Fibroblast of villous mesenchyme (primary cell): ENCODE measurements at places on chromosomes 6 and 20.

DNA sequence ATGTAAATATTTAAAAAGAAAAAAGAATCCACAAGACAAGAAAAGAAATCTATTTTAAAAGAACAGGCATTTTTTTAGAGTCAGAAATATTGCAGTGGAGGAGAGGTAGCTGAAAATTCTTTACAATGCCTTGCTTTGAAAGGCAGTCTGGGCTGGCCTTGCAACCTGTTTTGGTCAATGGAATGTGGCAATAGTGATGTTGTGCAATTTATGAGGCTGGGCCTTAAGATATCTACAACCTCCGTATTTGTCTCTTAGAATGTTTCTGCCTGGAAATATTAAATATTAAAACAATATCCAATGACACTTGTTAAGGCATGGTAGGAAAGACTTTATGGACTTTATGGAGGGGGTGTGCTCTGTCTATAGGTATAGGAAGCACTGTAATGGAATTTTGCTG lies 14.8 kb upstream of the SCGN start:
- DNase-seq = no peak

- no peak for DNase-seq
Observed at GRCh38 chr20:24450624-24451376, 18.6 kb upstream of the SYNDIG1 start.

DNA sequence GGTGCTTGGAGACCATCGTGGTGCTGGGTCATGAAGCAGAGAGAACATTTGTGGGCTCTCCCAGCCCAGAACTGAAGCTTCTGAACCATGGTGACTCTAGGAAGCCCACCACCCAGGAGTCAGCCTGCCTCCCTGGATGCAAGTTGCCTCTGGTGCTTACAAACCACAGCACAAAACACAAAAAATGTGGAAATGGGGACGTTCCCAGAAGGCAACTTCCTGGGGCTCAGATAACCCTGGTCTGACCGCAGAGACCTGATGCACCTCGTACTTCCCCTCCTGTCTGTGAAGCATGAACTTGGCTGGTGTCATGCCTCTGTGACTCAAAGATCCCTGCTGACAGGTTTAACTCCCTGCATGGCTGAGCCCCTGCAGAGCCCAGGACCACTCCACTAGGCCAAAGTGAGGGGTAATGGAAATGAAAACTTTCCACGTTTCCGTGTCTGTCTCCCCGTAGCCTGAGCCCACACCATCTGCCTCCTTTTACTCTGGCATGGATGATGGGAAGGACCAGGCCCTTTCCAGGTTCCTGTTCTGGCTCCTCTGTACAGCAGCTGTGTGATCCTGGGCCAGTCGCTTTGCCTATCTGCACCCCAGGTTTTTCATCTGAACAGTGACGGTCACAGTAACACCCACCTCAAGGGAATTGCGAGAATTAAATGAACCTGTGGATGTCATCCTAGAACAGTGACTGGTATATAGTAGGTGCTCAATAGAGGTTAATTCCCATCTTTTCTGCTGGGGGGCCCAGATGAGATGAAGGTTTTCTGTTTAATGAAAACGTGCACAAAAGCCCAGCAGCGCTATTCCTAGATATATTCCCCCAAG lies 57.7 kb downstream of the PPP1R16B start:
- DNase-seq = no peak

DNA sequence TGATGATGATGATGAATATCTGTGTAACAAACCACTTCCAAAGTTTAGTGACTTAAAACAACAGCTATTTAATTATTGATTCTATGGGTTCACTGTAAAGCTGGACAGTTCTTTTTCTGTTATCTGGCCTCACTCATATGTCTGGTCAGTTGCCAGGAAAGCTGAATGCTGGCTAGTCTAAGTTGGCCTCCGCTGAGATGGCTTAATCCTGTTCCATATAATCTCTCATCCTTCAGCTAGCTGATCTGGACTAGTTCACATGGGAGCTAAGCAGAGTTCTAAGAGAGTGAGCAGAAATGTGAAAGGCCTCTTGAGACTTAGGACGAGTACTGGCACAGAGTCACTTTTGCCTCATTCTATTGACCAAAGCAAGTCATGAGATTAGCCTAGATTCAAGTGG lies 334.7 kb upstream of the FLRT3 start:
- peak; percentile 8 for DNase-seq

DNA sequence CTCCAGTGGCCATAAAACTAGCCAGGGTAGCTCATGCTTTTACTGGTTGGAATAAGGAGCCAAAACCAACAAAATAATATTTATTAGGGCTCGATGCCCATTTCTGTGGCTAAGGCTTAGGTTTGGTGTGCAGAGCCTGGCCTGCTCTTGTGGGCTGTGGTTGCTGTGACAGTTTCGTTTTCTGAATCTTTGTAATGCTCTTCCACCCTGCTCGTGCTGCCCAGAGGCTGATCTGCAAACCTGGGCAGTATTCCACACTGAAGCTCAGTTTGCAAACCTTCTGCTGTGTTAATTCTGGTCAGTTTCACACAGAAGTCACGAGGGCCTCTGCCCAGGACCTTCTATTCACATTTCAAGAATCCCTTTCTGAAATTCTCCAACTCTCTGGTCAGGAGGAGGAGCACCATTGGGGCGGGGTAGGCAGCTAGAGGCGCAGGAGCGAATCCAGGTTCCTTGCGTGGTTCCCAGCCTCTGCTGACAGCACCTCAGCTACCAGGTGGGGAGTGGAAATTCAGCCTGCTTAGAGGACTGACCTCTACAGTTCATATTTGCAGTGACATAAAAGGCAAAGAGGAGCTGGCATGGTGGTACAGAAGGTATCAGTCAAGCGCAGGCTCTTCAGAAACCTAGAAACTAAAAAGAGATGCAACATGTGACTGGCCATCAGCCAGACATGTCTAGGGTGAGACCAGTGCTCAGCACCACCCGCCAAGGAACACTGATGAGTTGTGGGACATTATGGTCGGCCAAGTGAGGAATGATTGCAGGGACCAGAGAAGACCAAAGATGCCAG lies 14.3 kb upstream of the C20orf144 start:
- no peak for DNase-seq

DNA sequence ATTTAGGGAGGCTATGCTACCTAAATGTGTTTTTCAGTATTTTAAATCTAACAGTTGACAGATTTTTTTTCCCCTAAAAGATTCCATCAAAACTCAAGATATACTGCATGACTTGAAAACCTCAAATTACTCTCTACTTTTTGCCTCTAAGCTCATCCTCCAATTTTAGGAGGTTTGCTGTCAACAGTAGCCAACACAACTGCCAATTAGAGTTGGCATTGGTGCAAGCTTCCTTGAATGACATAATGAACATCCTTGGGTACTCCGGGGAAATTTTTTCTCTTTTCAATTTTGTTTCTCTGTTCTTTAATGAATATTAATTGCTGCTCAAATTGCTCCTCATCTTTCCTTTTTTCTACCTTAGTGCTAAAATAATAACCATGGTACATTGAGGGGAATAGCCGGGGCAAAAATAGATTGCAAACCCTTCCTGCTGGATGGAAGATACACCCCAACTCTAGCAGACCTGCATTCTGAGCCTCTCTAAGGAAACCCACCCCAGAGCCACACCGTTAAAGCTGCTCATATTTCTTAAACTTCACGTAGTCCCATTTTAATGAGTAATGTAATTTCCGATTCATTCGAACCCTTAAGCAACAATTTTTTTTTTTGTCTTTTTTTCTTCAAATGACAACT lies 34.3 kb downstream of the SLC22A23 start:
- DNase-seq = no peak

DNA sequence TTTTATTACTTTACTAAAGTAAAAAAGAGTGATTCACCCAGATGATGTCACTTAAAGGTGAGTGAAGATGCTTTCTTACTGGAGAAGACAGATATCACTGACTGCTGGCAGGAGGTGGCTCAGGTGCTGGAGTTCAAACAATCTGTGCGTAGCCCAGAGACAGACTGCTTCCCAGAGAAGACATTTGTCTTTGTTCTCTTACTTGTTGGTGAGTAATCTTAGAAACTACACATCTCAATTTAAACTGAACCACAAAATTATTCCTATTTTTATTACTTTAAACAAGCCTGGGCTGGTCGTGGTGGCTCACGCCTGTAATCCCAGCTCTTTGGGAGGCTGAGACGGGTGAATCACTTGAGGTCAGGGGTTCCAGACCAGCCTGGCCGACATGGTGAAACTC lies 92.2 kb downstream of the CEP162 start:
- DNase-seq = no peak

DNA sequence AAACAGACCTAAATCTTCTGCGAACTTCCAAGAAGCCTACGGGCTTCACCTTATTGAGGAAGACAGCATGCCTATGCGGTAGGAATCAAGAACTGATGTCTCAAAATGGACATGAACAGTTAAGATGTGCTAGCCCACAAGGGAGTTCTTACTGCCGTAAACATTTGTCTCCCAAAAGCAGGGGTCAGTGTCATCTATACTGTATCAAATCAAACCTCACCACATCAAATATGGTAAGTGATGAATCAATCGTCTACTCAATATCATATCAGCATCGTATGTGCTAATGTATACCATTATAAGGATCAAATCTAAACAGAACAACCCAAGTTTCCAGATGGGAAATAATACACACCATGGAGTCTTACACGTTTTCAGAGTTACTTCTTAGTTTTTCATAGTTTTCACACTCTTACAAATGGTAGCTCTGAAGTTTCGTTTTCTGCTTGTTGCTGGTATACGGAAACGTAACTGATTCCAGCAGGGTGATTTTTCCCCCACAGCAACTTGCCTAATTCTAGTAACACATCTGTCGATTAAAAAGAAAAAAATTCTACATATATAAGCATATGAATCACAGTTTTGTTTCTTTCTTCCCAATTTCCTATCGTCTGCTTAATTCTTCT lies 12.6 kb downstream of the RRBP1 start:
- DNase-seq = no peak

DNA sequence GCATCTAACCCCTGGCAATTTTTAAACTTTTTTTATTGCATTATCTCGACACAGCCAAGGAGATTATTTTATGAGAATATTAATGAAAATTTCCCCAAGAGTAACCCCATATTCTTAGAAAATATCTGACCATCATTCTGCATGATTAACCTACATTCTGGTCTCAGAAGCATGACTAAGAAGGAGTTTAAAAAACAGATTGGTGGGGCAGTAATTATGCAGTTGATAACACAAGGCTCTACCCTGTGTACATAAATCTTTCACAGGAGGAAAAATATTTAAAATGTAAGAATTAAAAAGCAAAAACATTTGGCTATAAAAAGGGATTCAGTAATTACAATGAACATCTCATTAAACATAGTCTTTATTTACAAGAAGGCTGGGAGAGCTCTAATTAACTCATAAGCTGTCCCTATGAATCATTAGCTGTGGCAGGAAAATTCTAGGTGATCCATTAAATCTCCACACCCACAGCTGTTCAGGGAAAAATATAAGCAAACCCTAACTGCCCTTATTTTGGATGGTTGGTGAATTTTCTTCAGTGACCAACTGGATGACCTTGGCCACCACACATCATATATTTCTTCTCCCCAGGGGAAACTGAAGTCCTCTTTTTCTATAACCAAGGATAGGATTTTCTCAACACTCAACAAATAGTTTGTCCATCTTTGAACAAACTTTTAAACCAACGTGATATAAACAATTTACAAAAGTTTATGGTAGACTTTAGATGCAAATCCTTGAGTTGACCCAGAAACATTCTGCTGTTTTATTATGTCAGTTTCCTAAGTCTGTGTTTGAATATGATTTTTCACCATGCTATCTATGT lies 59.5 kb downstream of the PDE7B start:
- DNase-seq = peak; percentile 77

DNA sequence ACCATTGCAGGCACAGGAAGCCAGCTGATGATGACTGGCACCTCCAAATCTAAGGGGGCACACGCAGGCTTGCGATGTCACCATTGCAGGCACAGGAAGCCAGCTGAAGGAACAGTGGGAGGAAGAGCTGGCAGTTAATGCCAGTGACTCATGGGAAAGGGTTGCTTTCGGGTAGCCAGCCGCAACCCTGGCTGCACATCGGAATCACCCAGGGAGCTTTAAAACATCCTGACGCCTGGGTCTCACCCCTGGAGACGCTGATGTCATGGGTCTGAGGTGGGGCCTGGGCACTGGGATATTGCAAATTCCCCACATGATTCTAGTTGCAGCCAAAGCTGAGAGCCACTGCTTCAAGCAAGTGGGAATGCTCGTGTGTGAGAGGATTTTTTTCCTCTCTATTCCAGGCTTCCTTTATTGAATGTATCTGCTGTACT lies 16.1 kb upstream of the CCN6 start:
- peak; percentile 93 for DNase-seq

DNA sequence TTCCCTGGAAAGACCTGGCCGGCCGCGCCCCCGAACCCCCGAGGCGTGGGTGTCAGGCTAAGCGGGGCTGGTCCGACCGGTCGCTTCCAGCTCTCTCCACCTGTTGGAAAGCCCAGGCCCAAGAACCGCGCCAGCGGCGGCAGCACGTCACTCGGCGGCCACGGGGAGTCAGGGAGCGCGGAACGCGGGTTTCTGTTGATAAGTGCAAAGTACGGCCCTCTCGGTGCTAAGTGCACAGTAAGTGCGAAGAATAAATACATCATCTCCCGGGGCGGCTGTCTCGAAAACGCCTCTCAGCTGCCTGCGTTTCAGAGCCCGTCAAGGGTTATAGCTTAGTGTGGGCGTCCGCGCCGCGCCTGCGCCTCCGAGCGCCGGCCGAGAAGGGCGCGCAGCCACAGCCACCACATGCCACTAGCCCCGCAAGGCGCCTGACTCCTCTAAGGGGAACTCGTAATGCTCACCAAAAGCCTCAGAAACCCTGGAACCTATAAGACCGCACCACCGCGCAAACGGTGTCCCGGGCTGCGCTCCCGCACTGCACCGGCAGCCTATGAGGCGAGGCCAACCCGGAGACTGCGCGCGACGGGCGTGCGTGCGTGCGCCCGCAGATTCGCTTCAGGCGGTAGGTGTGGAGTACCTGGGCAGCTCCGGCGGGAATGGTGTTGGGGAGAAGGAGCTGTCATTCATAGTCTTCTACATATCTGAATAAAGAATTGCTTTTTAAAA lies 9.2 kb upstream of the TBX18 start:
- DNase-seq = peak; percentile 28

DNA sequence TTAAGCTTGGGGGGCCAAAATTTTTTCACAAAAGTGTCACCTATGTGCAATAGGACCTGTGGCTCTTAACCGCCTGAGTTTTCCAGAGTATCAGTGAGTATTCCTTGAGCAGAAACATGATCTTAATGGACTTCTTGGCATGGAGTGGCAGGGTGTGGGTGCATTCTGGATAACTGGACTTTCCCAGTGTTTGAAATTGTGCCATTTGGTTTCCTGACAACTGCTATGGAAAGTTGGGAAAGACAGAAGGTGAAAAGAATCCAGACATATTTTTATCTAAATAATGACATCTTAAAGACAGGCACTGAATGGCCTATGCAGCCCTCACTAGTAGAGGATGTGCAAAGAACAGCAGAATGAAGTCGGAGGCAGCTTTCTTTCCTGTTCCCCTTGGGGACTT lies 34.3 kb upstream of the ADTRP start:
- DNase-seq = no peak

GRCh38 chr20:43691928-43692524 lies 25.1 kb downstream of the MYBL2 start:
- DNase-seq = peak; percentile 55

GRCh38 chr20:41830702-41831101 lies 212.5 kb upstream of the CHD6 start:
- DNase-seq = no peak

GRCh38 chr6:80468398-80468797 lies 361.9 kb downstream of the BCKDHB start:
- no peak for DNase-seq
